ENCODE measurements at places on chromosomes 3 and 15. TPM values are rescaled to one million over a fixed set of nuclear protein-coding genes. Genes with fewer than 3 reads are reported as not detected.

Gene KCNMB3
- 1.3 TPM for total RNA-seq

Gene MORC1
- total RNA-seq: 0.02 TPM

Gene ATR
- total RNA-seq: 11.1 TPM

Gene INSYN1
- total RNA-seq: 2.7 TPM

Gene SLC2A2
- not detected for total RNA-seq

Gene DNAJC17
- total RNA-seq: 28.6 TPM

Gene NEK10
- 0.64 TPM for total RNA-seq

Gene CIB1
- total RNA-seq: 197 TPM

Gene FSD2
- not detected for total RNA-seq

Gene IGSF10
- 0.34 TPM for total RNA-seq

Gene PDCD10
- 56.6 TPM for total RNA-seq

Gene TMEM44
- total RNA-seq: 11.7 TPM

Gene SCAANT1
- total RNA-seq: not detected

Gene CA12
- 203 TPM for total RNA-seq

Gene AADAC
- 9.0 TPM for total RNA-seq

Gene RTF1
- 22.5 TPM for total RNA-seq

Measured in A549 treated with dexamethasone at 1 μM for 4 hours (cell line).